ENCODE measurements at places on chromosomes 5 and 9. TPM values are rescaled to one million over a fixed set of nuclear protein-coding genes. Genes with fewer than 3 reads are reported as not detected.

FOXE1 gene
- total RNA-seq, result not detected

CARD6 gene
- total RNA-seq, result 0.50 TPM

- DNase-seq, result no peak
Measured at GRCh38 chr5:76165711-76166374, 82.7 kb downstream of the SV2C start.

GRCh38 chr9:13576101-13576500 is 296.6 kb upstream of the MPDZ start:
- DNase-seq, result no peak

GRCh38 chr9:72800328-72800994 is 152.4 kb downstream of the ALDH1A1 start:
- DNase-seq, result no peak

CARD9 gene
- total RNA-seq, result 1.1 TPM

GRCh38 chr5:167008705-167009104 is 1282.7 kb upstream of the WWC1 start:
- no peak for DNase-seq

DNA sequence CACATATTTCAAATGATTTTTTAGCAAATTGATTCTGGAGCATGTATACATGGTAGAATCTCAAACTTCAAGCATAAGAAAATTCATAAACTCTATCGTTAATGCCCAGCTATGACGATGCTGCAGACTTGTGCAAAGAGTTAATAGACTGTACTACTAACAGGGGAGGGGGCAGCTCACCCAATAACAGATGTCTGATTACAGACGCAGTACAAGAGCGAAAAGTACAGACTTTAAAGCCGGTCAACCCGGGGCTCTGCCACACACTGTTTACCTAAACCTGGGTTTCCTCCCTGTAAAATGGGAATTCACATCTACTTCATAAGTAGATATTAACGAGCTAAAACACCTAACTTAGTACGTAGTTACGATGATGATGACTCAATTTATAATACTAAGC is 651 bp downstream of the TRIM23 start:
- DNase-seq, result no peak

DNA sequence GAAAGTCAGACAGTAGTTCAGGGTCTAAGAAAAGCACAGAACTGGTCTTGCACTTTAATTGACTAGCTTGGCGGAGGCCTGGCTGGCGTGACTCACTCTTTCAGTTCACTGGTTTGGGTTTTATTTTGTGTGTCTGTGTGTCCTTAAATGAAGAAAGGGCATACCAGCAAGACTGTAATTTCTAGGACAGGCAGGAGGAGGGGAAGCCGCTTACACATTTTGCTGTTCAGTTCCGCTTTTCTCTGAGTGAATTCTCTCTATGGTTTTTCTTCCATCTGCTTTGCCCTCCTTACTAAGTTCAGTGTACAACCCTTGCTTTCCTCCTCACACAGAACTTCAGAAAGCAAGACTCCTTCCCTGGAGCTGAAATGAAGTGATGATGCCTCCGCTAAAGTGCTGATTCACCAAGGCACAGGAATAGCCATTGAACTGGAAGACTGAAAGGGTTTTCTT is 150.8 kb downstream of the MEF2C start:
- no peak for DNase-seq

- DNase-seq, result peak; percentile 55
Measured at GRCh38 chr9:35611230-35611797, 6.3 kb downstream of the TESK1 start.

DNA sequence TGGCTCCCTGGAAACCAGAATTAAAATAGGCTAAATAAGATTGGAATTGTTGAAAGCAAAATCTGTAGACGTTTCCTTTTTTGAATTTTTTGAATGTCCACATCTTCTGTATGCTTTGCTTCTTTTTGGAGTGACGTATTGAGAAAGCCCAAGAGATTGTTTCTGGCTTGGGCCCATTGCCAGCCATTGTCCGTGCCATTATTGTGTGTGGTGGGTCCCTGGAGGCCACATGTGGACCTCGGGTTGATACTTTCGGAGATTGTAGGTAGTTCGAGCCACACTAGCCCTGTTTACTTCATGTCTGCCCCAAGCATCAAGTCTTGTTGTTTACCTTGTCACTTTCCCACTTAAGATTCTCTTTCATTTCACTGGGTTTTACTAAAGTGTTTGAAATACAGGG is 106.0 kb downstream of the PALM2AKAP2 start:
- DNase-seq, result no peak

PAIP2 gene
- 157 TPM for total RNA-seq

ABCA1 gene
- 8.5 TPM for total RNA-seq

- no peak for DNase-seq
Measured at GRCh38 chr9:92989561-92989960, 42.2 kb downstream of the FGD3 start.

HAVCR2 gene
- total RNA-seq, result 0.11 TPM

SLC45A2 gene
- not detected for total RNA-seq

DNA sequence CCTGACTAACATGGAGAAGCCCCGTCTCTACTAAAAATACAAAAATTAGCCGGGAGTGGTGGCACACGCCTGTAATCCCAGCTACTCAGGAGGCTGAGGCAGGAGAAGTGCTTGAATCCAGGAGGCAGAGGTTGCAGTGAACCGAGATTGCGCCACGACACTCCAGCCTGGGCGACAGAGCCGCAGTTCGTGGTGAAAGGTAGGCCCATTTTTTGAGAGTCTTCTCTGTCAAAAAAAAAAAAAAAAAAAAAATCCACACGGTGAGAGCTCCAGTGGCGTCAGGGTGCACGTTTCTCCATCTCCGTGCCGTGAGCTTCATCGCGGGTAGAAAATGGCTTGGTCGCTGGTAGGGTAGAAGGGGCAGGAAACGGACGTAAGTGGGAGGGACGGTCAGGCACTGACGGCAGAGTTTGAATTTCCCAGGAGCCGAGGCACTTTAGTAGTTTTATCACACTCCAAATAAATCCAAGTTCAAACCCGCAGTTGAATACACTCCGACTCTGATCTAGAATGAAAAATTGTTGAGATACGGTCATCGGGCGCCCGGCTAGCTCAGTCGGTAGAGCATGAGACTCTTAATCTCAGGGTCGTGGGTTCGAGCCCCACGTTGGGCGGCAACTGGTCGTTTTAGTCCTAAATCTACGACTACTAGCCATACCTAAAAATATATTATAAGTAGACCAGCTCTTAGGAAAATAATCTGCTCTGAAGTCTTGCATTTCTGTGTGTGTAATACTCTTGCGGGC is 2.4 kb upstream of the TRIM7 start:
- peak; percentile 97 for DNase-seq

OTULINL gene
- total RNA-seq, result 7.7 TPM

F2R gene
- total RNA-seq, result 23.8 TPM

GALNT10 gene
- 15.5 TPM for total RNA-seq

GRCh38 chr9:117125531-117125930 is 289.3 kb downstream of the ASTN2 start:
- DNase-seq, result no peak

GRCh38 chr5:143229426-143229895 is 174.0 kb downstream of the NR3C1 start:
- DNase-seq, result no peak

- no peak for DNase-seq
Measured at GRCh38 chr5:68015381-68016302, 199.9 kb upstream of the PIK3R1 start.

DNA sequence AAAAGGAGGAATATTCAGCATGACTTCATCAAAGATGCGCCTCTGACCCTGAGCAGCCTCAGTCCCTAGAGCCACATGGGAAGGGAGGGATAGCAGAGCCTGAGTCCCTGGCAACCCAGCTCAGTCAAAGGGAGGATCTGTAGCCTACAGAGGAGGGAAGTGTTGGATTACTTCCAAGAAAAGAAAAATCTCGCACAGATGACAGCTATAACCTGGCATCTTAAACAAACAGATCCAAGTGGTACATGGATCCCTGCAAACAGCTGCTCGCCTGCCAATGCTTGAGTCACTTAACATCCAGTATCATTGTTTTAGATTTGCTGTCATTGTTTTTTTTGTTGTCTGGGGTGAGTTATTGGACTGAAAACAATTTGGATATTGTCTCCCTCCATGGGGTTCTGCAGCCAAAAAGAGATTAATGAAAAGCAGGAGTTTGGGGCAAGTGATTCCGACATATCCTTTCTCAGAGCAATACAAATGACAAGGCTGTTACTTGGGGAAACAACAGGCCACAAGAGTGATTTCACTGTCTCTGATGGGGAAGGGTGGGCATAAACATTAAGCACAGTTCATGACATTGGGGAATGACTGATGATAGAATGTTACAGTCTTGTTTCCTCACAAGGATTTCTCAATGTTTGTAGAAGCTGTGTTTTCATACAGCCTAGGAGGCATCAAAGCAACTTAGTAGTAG is 153.5 kb upstream of the KIF2A start:
- no peak for DNase-seq

PAIP1 gene
- 80.5 TPM for total RNA-seq

DNA sequence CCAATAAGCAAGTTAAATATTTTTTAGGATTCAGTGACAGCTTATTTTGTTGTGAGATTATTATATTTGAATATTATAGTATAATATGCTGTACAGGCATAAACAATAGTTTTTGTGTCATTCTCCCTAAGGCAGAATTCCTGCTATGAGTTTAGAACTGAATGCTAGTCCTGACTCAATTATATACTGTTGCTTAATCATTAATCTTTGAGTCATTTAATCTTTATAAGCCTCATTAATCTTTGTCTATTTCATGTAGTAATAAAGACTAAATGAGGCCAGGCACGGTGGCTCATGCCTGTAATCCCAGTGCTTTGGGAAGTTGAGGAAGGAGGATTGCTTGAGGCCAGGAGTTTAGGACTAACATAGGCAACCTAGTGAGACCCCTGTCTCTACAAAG is 3.6 kb upstream of the DCP2 start:
- DNase-seq, result no peak

PCDHGA1 gene
- total RNA-seq, result 0.84 TPM

- no peak for DNase-seq
Measured at GRCh38 chr5:73412597-73412988, 36.0 kb downstream of the FOXD1 start.

GRCh38 chr5:161471211-161471950 is 75.1 kb downstream of the GABRB2 start:
- no peak for DNase-seq

CLIC3 gene
- total RNA-seq, result not detected
